ENCODE measurements at places on chromosomes 6 and 20.

- DNase-seq: no peak
Measured at GRCh38 chr6:7261032-7261841, 51.8 kb downstream of the SSR1 start.

- no peak for DNase-seq
Measured at GRCh38 chr20:50073500-50073899, 39.5 kb downstream of the UBE2V1 start.

GRCh38 chr6:166105341-166106075, 62.1 kb downstream of the TBXT start:
- DNase-seq: no peak

DNA sequence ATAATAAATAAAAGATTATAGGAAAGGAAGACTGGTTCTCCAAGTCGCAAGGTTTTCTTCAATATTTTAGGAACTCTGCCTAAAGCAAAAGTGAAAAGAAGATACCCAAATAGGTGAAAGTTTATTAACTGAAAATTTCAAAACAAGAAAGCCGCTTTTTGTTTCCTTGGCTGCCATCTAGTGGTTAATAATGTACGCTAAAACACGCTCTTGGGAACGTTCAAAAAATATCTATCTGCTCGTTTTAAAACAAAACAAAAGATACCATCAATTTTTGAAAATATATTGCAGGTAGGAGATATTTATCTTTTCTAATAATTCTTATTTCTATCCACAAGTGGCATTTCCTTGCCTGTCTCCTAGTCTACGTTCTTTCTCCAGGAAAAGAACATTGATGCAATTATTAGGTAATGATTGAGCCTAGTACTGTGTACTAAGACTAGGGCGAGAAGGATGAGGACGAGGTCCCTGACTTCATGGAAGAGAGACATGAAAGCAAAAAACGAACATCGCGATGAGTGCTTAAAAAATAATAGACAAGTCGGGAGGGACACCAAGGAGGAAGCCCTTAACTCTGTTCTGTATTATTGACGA, 97.2 kb downstream of the SPTLC3 start:
- DNase-seq: no peak

GRCh38 chr6:84882768-84883766, 118.7 kb upstream of the TBX18 start:
- DNase-seq: no peak

DNA sequence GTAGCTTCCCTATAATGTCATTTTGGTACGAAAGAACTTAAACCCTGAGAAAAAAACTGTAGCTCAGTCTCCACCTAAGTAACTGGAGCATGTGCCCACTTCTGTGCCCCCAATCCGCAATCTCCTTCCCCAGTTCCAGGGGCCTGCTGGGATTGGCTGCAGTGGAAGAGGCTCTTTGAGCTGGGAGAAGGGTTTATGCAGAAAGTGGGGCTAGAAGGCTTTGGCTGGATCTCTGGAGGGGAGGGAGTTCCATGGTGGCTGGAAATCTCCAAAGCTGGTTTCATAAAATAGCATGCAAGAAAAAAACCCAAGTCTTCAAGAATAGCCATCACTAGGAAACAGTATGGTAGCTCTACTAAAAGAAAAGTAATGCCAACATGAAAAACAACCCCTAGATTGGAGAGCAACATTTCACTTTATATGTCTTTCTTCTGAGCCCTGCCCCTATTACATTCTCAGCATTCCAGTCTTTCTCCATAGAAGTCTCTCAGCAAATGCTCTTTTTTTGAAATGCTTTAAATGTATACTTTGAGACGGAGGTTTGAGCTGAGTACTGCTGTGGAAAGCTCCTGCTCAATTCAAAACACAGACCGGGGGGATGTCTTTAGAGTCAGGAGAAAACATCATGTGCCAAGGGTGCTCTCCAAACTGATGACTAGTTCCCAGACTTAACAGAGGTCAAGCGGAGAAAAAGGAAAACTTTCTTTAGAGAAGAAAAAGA, 36.0 kb upstream of the FOXO3 start:
- no peak for DNase-seq

- no peak for DNase-seq
Measured at GRCh38 chr6:9437836-9438235, 977.0 kb downstream of the TFAP2A start.

GRCh38 chr20:5570452-5570851, 179.7 kb upstream of the SHLD1 start:
- DNase-seq: no peak

- DNase-seq: peak; percentile 87
Measured at GRCh38 chr20:34363062-34363464, at the start of gene ITCH. Gene ITCH (plus strand): TSS chr20:34363273. CDS start chr20:34393812, 30,539 bp downstream.

DNA sequence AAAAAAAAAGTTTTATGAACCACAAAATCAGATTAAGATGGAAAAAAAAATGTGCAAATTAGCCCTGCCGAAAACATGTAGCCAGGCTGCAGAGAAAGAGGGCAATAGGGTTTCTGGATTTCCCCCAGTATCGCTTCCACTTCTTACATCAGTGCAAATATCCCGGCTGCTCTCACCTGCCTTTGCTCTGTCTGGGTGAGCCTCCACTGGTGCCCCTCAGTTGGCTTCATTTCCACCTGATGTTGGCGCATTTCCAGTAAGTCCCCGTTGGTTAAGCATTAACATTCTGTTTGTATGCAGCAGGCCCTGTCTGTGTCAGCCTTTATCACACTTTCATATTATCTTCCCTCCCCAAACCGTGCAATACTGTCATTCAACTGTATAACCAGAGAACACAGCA, 215.1 kb downstream of the CBLN4 start:
- DNase-seq: no peak

- DNase-seq: no peak
Measured at GRCh38 chr6:72621291-72622093, at the start of gene KCNQ5. Gene KCNQ5 (plus strand): TSS chr6:72622064.

DNA sequence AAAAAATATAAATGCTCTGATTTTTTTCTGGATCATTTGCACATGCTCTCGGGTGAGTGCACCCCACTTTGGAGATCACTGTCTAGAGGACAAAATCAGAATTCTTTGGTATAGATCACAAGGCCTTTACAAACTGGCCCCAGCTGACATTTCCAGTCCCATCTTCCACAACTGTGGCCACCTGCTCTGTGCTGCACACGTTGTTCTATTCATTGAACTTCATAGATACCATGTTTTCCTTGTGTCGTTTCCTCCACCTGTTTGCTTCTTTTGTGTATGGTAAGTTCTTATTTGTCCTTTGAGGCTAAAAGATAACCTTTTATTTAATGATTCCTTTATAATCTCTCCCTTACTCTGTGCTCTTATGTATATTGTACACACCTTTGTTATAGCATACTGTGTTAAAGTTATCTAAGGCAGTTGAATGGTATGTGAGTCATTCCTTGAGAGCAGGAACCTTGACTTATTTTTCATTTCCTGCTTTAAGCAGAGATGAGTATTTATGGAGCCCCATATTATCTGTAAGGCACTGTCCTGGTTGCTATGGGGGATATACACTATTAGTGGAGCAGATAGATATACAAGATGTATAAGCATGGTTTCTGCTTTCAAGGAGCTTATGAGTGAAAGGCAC, 12.0 kb upstream of the SLC17A5 start:
- no peak for DNase-seq

DNA sequence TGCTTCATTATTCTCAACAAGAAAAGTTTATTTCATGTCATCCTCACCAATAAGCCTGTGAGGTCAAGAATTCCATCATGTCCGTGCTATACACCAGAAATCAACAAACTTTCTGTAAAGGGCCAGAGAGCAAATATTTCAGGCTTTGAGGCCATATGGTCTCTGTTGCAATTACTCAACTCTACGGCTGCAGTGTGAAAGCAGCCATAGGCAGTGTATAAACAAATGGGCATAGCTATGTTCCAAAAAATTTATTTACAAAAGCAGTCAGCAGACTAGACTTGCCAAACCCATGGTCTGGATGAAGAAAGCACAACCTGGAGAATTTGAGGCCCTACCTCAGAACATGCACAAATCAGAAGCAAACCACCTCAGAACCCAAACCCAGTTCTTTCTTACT, 118.5 kb downstream of the PCSK2 start:
- DNase-seq: no peak

- DNase-seq: no peak
Measured at GRCh38 chr6:16249971-16250370, 11.6 kb downstream of the GMPR start.

GRCh38 chr6:121724576-121724975, 289.1 kb downstream of the GJA1 start:
- DNase-seq: no peak

DNA sequence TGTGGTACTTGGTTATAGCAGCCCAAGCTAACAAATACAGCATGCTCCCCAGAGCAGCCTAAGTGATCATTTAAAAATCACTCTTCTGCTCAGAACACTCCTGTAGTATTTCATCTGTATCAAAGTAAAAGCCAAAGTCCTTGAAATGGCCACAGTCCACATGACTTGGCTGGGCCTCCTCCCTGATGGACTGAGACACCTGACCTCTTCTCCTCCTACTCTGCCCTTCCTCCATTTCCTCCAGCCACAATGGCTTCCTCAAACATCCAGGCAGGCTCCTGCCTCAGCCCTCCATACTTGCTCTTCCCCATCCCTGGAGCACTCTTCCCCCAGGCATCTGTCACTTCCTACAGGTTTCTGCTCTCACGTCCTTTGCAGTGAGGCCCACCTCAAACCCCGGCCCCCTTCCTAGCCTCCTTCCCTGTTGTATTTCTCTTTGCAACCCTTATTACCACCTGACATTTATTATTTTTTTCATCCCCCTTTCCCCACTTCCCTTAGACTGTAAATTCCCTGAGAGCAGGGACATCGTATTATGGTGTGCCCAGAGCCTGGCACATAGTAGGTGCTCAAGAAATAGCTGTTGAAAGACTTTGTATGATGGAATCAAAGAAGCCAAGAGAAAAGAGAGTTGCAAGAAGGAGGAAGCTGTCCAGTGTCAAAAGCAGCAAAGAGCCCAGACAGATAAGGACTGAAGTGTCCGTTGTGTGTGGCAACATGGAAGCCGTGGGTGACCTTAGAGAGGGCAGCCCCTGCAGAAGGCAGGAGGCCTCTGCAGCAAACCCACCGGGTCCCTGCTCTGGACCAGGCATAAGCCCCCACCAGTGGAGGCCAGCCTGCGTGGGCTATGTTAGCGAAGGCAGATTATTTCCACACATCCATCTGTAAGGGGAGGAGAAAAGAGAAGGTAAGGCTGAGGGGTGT, 87.5 kb downstream of the TRERF1 start:
- DNase-seq: no peak

DNA sequence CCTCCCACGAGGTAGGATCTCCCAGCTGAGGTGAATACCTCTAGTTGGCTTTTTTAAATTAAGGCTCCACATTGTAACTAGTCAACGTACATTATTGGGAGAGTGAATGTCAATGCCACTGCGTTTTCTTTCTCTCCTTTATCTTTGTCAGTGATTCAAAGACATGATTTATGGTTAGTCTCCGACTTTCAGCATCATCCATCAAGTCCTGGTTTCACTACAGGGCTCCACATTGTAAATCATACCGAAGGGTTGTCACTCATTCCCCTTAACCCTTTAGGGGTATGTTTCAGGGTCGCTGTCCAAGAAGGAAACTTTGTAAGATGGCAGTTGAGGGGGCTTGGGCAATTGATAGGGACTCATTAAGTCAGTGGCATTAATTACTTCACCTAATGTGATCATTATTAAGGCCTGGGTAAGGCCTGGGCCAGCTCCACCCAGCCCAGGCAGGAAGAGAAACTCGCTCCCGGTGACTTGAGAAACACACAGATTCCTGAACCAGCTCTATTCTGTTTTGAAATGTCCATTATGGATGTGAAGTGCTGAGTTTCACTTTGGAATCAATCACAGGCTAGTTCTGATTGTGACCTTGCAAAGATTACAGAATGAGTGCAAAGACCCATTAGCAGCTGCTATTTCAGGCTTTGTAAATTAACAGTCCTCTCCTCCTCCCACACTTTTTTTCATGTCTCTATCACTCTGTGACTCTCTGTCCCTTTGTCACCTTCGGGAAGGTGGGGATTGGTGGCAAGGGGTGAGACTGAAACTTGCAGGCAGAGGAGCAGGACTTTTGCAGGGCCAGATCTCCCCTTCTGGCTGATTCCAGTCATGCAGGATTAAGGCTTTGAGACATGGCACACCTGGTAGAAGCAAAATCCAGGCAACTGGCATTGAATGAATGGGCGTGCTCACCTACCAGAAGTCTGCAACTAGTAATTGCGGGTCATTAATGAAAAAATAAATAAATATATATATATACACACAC, 222.4 kb downstream of the TSHZ2 start:
- no peak for DNase-seq

DNA sequence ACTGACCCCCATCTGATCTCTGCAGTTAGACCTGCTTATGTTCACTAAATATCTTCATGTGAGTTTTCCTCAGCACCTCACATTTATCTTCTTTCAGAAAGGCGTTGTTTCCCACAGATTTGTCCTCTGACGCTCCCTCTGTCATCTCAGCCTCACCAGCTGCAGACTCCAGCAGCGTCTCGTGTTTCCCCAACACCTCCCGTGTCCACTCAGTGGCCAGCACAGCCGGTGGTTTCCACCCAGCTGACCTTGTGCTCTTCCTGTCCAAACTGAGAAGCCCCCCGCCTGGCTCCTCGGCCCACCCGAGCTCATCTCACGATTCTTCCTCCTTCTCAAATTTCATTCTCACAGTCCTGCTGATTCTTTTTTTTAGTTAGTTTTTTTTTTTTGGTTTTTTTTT, 12.5 kb downstream of the ERMARD start:
- no peak for DNase-seq

All from activated gamma-delta T cell treated with anti-CD3 and anti-CD28 coated beads, Interleukin-2, amount 50 U/mL, for 16 hours (primary cell).